ENCODE measurements at places on chromosomes 2 and 18.
A peak's percentile ranks its signal among the peaks of the same experiment; 100 is the strongest.

DNA sequence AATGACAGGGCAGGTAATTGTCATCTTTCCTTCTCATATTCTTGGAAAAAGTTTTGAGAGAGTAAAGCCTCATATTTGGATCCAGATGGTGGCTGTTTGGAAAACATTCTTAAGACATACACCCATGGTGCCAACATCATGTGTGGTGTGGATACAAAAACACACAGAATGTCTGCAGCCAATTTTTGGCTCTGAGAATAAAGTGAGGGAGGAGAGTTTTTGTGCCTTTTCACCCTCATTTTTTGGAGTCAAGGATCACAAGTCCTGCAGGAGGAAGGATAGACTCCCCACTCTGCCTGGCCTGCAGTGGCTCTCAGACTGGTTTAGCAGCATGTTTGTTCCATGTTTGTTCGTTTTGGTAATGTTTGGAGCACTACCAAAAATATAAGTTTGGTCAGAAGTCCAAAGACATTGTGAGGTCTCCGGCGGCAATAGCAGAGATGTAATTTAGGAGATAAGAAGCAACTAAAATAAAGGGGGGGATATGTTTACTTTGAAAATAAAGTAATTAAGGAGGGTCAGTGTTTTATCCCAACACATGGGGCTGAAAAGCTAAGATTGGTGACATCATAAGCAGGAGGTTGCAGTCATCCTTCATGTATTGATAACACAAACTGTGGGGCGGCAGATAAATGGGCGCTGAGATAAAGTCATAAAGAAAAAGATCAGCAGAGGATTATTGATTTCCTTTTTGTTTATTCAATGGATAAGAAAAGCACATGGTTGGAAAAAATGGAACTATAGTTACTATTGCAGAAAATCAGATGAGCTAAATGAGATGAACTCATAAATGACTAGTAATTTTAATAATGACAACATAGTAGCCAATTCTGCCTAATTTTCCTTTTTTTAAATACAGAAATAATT is 655 bp downstream of the NOSTRIN start:
- DNase-seq, result no peak

GRCh38 chr2:228731517-228731916 is 539.6 kb downstream of the PID1 start:
- peak; percentile 74 for DNase-seq

DNA sequence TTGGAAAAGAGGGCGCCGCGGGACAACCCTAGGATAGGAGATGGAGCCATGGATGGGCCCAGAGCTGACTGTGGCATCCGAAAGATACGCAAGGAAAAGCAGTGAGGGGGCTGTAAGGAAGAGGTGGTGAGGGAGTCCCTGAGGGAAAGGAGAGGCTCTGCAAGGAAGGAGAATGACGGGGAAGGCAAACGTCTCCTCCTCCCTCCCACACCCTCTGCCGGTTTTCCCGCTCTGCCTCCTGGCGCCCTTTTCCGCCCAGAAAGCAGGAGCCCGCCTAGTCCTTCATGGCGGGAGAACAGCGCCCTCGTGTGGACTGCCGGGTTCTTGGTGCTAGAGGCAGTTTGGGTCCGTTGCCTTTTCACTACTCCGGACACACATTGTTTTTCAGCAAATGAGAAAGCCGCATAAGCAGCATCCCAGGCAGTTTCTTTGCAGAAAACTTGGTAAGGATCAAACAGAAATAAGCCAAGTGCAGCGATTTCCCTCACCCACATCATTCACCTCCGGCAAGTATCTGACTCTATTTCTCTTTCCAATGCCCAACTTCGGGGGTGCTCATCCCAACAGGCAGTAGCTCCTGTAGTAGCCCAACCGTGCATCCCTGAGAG is 200.4 kb downstream of the INO80D start:
- DNase-seq, result peak; percentile 65

- no peak for DNase-seq
Observed at GRCh38 chr2:101971836-101972235, 19.9 kb upstream of the IL1R2 start.

DNA sequence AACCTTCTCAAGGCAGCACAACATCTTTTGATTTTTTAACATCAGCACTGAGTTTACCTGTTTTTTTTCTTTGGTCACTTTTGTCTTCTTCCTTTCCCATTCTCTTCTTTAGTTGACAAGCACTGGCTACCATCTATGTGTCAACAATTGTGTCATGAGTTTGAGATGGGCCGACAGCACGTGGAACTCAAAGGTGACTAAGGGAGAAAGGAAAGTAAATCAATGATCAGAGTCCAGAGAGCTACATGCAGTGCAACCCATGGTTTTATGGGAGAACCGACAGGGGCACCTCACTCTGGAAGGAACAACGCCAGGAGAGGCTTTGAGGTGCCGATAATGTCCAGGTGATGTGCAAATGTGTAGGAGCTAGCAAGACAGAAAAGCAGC is 755.5 kb downstream of the RNF144A start:
- DNase-seq, result no peak

DNA sequence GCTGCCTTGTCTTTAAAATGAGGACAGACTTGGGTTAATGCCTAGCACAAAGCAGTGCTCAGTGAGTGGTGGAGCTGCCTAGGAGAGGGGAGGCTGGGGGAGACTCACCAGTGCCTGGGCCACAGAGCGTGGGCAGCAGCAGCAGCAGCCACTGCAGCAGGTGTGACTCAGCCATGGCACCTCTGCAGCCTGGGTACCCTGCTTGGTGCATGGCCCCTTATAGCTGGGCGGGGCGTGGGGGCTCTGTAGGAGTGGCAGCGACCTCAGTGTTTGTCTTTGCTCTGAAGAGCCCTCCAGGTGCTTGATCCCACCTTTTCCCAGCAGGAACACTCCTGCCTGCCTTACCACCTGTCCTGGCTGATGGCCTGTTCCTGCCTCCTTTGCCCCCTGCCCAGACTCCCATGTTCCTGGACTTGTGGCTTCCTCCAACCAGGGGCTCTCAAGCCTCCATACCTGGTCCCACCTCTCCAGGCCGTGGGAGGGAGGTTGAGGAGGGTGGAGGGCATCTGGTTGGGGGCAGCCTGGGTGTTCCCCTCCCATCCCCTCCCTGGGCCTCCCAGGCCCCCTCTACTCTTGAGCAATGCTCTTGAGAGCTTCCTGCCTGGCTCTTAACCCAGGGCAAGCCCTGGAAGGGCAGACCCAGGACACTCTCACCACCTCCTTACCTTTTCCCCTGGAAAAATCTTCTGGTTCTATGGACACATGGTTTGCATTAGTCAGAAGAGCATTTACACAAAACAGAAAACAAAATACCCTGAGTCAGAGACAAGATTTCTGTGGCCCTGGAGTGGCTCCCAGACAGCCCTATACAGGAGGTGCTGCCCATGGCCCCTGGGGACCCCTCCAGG is at the start of gene SFTPB:
SFTPB (minus strand) TSS at position 191 of the 848 bp plus-strand sequence; CDS start at position 175, 16 bp downstream.
- peak; percentile 36 for DNase-seq

DNA sequence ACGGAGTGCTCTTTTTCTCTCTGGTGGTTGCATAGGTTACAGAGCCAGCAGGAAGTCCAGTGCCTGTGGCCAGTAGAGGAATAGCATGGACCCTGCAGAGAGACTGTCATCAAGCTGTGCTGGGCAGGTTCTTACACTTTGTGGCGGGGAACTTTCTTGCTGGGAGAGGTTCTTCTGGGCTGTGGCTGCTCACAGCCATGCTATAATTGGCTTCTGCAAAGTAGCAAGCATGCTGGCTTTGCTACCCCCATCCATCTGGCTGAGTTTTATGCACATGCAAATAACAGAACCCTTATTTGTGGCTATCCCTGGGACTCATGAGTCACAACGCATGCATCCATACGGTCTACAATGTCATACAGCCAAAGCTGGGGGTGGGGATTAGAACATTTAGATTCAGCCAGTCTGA is 68.9 kb downstream of the PLCL1 start:
- peak; percentile 21 for DNase-seq

GRCh38 chr2:64120008-64120407 is 24.2 kb downstream of the PELI1 start:
- DNase-seq, result no peak

DNA sequence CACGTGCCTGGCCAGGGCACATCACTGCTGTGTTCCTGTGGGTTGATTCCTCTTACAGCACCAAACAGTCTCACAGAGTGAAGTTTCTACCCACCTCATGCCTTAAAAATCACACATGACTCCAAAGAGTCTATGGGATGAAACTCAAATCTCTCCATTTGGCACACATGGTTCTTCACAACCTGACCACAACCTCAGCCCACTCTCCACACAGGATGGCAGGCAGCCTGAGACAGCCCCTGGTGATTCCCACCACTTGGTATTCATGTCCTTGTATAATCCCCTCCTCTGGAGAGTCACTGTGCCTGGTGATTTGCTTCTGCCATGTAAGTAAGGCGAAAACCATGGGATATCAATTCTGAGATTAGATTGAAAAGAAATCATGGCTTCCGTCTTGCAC is 46.2 kb downstream of the LBH start:
- no peak for DNase-seq

DNA sequence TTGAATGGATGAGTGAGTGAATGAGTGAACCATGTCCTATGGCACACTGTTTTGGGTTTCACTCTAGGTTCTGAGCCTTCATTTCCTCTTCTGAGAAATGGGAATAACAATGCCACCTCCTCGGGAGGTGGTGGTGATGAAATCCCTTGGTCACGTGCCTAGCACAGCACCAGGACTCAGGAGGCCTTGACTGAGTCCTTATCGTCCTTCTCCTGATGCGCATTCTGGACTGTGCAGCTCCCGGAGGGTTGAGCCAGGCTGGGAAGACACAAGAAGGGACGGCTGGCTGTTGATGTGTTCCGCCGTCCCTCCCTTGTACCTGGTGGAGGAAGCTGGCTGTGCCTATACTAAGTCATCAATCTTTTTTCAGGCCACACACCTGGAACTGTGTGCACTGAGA is 437.3 kb downstream of the ZNF521 start:
- no peak for DNase-seq

- no peak for DNase-seq
Observed at GRCh38 chr2:215851082-215851481, 162.3 kb downstream of the MREG start.

- peak; percentile 80 for DNase-seq
Observed at GRCh38 chr2:158011055-158011771, 90.5 kb upstream of the UPP2 start.

DNA sequence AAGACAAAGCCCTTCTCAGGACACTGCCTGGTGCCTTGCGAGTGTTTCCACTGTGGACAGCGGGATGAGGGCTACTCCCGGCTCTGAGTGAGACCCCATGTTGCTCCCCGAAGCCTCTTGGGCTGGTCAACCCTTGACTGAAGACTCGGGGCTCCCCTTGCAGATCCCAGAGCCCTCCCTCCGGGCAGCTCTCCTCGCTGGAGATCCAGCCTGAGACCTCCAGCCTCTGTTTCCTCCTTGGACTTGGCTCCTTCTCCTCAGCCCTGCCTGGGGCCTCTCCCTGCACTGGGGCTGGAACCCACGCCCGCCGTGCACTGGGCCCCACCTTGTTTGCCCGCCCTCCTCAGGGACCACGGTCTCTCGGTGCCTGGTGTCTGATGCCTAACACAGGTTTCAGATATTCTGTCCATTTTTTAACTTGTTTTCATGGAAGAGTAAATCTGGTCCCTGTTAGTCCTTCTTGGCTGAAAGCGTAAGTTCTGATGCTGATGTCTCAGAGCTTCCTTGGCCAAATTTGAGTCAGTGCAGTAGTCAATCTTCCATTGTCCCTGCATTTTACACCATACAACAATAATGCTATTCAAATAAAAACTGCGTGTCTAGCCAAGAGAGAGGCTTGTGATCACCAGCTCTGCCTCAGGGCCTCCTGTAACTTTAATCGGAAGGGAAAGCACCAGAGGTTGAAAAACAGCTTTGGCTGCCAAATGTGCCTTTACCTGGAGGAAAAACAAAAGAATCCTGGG is 139.3 kb upstream of the CTDP1 start:
- DNase-seq, result no peak

DNA sequence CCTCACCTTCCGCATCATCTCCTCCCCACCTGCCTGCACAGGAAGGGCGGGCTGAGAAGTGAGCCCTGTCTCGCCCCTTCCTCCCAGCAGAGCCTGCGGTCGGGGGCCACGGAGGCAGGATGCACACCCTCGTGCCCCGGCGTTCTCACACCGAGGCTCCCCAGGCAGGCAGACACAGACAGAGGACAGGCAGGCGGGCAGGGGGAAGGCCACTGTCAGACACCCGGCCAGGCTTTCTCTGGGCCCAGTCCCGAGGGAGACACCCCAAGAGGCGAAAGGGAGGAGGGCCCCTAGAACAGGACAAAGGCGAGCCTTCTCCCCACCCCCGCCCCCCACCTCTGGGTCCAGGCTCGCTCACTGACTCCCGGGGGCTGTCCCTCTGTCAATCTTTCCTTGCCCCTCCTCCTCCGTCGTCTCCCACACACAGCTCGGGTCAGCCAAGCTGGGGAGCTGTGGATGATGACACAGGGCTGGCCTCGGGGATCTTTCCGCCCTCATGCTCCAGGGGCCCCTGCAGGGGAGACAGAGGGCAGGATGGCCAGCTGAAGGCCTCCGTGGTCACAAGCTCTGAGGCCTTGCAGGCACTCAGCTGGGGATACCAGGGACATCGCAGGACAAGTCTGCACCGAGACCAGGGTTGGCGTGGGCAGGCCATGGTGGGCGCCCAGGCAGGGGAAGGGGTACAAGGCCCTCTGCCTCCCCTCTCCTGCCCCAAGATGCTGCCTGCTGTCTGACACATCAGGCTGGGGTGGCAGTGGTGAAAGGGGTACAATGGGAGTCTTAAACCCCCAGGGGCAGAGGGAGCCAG is 24.9 kb downstream of the BIN1 start:
- no peak for DNase-seq

DNA sequence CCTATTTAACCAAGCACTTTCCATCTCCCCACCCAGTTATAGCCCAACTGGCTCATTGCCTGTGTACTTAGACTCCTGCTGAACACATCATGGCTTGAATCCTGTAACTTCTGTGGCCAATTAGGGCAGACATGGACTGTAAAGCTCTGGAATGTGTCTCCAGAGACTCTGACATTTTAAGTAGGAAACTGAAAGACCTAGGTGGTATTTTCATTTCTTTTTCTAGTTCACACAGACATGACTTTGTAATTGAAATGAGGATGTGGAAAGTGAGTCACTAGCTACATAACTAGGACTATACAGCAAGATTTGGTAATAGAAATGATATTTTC is 12.2 kb downstream of the DOK1 start:
- DNase-seq, result peak; percentile 54

- DNase-seq, result no peak
Observed at GRCh38 chr2:8966123-8966908, 37.2 kb downstream of the MBOAT2 start.

All from MCF 10A (cell line).